Mesenteric fat pad (tissue), 1 donor: ENCODE measurements at places on chromosomes 3 and 15.

GRCh38 chr15:59622289-59622688, 10.7 kb downstream of the GCNT3 start:
- no peak for DNase-seq

DNA sequence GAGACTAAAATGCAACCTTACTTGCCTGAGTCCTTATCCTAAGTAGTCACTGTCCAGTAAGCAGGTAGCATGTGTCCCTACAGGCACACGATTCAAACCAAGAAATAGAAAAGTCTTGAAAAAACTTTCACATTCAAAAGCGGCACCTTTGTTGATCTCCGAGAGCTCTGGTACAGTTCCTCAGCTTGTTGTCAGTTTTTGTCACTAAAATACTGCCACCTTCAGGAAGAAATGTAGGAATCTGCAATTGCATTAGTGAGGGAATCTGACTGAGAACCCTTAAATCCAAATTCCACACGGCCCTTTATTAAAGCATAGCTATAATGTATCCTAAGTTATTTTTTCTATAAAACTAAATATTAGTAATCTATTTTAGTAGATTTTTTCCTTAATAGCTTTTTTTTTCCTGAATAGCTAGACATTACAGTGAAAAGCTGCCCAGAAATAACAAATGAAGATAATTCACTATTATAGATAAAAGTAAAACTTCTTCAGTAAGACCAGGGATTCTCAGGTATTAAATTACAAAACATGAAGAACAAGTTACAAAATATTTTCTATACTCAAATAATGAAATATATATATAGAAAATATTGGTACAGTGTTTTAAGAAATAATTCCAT, 44.0 kb downstream of the CCDC54 start:
- no peak for DNase-seq

- no peak for DNase-seq
Measured at GRCh38 chr3:13195374-13195773, 122.1 kb upstream of the IQSEC1 start.

DNA sequence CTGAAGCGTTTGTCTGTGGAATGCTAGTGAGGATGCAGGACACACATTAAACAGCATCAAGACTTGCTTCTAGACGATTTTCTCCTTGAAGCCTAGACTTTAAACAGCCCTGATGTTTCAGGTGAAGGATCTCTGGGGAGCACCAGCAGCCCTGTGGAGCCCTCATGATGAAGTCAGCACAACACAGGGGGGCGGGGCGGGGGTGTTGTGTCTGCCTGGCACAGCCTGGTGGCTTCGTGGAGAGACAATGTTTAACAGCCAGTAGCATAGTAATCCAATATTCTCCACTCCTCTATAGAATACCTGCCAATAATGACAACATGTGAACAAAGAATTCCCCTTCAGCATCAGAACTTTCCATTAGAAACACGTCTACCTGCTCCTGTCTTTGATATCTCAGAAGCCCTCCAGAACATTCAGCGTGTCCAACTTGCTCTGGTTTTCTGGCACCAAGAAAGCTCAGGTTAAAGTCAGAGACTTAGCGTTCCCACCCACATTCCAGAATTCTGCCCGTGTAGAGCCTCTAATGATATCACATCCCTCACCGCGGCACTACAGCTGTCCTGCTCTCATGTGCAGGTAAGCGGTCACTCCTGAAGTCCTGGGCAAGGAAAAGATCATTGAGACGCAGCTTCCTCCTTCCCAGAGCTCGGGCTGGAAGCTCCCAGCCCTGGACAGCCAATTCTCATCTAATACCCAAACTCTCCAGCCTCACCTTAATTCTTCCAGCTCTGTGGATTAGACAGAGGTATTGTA, 98.0 kb downstream of the ATP10A start:
- no peak for DNase-seq

DNA sequence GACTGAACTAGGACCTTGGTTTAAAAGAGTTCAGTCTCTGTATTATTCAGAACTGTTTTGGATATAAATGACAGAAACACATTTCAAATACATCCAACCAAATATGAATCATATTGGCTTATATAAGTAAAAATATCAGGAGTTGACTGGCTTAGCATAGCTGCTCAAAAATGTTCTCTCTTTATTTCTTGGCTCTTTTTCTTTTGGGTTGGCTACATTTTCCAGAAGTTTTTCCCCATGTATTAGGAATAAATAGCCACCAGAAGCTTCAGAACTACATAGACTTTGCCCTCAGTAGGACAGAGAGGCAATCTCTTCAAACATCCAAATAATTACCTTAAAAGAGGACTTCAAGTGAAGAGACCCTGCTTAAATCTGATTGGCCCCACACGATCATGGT, 32.7 kb downstream of the KCNMB2 start:
- DNase-seq: no peak

GRCh38 chr3:64520334-64520733, 167.5 kb downstream of the ADAMTS9 start:
- no peak for DNase-seq

- no peak for DNase-seq
Measured at GRCh38 chr15:68849497-68849896, 28.8 kb upstream of the ANP32A start.

- no peak for DNase-seq
Measured at GRCh38 chr3:142098964-142099363, 50.4 kb downstream of the TFDP2 start.

DNA sequence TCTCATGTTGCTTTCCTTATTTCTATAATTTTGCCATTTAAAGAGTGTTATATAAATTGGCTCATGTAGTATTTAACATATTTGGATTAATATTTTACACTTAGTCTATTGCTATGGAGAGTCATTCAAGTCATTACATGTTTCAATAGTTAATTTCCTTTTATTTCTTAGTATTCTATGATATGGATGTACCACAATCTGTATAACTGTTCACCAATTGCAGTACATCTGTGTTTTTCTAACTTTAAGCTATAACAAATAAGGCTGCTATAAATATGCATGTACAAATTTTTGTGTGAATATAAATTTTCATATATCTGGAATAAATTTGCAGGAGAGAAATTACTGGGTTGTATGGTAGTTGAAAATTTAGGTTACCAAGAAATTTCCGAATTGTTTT, 993.4 kb downstream of the NAALADL2 start:
- no peak for DNase-seq

DNA sequence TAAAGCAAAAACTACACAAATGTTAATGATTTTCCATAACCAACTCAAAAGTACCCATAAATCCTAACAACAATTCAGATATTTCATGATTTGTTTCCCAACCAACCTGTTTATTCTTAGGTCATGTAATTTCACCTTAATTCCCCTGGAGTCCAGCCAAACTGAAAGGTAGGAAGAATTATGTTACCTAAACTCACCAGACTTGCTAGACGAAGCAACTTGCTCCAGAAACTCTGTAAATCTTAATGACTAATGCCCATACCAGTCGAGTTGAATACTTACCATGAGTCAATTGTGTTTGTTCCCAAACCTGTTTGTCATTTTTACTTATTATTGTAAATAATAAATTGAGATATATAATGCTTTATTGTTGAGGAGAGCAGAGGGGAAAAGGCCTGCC, 1030.0 kb downstream of the TBL1XR1 start:
- no peak for DNase-seq

GRCh38 chr3:4417449-4417848, 49.6 kb downstream of the SUMF1 start:
- no peak for DNase-seq

DNA sequence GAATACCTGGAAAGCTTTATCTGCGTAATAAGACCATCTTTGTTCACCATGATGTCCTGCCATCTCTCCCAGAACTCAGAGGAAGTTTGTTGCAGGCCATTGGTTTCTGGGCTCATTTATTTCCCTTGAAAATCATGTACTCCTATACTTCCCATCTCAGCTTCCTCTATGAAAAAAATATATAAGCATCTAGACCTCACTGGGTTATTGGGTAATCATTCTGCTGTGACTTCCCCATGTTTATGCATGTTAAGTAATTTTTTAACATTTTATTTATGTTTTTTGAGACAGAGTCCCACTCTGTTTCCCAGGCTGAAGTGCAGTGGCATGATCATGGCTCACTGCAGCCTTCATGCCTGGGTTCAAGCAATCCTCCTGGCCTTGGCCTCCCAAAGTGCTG, 184.5 kb downstream of the ZPLD1 start:
- DNase-seq: no peak

GRCh38 chr3:40470701-40471100, 6.2 kb upstream of the ZNF619 start:
- DNase-seq: no peak

DNA sequence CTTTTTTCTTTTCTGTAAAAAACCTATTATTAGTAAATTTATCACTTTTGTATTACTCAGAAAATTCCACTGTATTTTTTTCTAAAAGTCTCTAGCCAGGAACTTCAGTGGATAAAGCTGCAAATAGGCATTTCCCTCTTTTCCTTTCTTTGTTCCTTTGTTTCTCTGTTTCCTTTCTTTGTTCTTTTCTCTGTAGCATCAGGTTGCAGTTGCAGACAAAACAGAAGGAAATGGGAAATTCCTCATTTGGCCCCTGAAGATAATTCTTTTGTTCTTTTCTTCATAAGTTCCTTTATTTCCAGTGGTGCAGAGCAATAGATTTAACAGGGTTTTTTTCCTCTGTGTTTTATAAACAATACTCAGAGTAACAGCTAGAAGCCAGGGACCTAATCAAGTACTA, 416.5 kb downstream of the TBL1XR1 start:
- no peak for DNase-seq

DNA sequence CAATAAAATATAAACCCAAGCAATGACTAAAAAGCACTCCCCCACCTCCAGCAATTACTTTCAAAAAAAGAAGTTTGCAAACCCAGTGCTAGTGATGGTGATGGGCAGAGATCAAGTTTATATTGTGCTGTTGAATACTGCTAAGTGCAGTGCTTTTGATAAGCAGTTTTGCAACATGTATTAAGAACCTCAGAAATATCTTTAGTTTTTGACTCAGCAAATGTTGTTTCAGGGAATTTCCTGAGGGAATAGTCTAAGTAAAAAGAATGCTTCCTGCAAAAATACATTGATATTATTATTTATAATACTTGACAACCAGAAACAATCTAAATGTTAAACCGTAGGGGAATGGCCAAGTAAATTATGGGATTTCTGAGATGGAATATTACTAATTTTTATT, 69.3 kb downstream of the ADAMTSL3 start:
- DNase-seq: no peak

DNA sequence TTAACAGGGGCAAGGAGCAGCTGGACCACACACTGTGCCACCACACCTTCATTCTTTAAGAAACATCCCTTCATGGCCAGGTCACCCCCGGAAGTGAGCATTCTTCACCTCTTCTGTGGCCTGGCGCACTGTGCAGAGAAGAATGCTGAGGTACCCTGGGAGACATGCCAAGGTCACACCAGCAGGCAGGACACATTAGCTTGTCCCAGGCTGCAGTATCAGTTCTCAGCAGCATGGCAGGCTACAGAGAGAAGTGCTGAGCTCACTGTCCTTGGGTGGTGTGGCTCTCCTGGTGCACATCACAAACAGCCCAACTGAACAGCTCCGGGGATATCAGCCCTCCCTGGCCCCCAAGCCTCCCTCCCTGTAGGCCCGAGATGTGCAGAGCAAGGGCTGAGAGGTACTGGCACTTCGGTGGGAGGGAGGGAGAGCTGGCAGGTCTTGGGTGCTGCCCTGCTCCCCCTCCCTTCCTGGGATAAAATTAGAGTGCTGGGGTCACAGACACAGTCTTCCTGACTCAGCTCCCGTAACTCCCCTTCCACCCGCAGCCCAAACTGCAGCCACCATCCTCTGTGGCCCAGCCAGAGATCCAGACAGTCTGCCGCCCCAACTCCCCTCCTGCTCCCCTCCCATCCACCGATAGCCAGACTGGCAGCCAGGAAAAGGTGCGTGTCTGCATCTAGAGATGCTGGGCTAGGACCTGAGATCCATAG, 13.4 kb downstream of the SEMA7A start:
- no peak for DNase-seq

GRCh38 chr3:43117257-43117656, 11.4 kb upstream of the POMGNT2 start:
- no peak for DNase-seq

DNA sequence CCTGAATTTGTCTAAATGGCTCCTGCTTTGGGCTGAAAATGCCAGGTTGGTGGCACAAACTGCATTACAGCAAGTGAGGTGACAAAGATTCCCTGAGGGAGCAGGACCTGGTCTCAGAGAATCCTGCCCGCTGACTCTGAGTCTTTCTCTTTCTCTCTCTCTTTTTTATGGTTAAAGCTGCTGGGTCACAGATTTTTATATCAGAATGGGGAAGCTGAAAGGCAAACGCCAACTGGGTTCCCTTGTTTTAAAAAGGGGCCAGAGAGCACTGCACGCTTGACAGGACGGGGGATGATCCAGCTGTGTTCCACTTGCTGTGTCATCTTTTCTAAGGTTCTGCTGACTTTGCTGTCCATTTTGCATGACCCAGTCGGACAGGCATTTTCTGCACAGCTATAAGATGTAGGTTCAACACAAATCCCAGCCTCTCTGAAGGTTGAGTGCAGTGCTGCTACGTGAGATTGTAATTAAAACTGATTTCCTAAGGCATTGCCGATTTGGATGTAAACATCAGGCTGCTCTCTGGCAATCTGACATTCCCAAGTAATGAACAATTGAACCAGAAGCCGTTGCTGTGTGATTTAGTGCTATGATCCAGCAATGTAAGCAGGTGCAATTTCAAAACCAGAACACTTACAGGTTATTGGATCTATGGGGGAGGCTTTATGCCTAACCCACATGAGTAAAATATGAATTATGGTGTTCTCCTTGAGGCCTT, 25.8 kb downstream of the ARHGEF3 start:
- no peak for DNase-seq
